ENCODE measurements at places on chromosomes 11 and 22.

DNA sequence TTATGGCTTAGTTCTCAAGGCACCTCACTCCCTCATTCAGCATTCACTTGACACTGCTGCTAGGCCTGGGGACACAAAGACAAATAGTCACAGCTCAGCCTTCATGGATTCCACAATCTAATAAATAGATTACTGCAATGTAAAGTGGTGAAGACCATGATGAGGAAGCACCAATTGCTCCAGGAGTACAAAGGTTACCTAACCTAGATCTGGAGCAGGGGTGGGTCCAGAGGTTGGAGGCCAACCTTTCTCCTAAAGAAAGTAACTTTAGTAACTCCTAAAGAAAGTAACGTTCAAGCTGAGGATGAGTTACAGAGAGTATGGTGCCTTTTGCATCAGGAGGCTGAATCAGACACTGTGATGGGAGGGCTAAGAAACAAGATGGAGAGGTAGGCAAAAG is 4.1 kb downstream of the TRIM3 start:
- no peak for DNase-seq

DNA sequence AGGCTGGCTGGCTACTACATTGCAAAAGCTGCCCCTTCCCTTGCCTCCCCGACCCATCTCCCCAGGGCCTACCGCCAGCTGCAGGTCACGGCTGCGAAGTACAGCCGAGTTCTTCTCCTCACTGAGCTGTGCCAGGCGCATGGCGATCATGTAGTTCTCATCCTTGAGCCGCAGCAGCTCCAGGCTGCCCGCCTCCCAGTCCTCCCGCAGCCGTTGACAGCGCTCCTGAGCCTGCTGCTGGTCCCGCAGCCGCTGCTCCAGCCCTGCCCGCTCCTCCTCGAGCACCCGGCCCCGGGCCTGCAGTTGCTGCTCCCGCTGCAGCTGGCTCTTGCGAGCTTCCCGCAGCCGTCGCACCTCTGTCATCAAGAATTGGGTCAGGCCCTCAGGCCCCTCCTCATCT is 3.3 kb downstream of the CARD10 start:
- DNase-seq: no peak

DNA sequence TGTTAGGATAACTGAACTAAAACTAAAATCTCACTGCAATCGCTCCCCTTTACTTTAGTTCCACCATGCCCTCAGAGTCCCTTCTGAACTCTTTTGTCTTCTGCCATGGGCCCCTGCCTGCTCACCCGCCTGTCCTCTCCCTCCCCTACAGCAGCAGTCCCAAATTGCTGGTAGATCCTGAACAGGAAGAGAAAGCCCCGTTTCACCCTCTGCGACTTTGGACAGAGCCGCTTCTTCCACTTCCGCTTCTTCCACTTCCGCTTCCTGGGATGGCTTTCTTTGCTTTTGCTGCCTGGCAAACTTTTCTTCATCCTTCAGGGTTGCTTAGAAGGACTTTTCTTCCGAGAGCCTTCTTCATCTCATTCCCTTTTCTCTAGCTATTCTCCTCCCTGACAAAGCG is 35.7 kb upstream of the TLCD5 start:
- no peak for DNase-seq

- DNase-seq: no peak
These were observed 42.1 kb downstream of the CLMP start for GRCh38 chr11:123152951-123153350.

GRCh38 chr11:34344410-34344767 is 13.4 kb downstream of the ABTB2 start:
- DNase-seq: no peak

DNA sequence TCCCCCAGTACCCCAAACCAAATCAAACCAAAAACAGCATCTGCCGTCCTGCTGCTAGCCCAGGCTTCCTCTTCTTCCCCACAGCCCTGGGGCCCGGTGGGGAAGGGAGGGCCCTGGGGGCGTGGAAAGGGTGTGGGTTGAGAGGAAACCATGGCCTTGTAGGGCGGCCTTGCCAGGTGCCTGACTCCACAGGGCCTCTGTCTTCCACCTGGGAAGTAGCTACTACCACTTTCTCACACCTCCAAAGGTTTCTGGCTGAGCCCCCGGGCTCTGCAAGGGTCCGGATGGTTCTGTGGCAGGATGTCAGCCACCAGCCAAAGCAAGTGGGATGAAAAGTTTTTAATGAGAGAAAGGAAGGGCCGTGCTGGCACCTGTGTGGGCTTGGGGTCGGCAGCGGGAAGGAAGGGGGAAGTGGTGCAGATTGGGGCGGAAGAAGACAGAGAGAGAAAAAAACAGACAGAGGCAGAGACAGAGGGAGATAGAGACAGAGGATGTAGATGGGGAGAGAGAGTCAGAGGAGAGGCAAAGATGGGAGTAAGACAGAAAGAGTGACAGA is 10.5 kb downstream of the TPST2 start:
- DNase-seq: no peak

DNA sequence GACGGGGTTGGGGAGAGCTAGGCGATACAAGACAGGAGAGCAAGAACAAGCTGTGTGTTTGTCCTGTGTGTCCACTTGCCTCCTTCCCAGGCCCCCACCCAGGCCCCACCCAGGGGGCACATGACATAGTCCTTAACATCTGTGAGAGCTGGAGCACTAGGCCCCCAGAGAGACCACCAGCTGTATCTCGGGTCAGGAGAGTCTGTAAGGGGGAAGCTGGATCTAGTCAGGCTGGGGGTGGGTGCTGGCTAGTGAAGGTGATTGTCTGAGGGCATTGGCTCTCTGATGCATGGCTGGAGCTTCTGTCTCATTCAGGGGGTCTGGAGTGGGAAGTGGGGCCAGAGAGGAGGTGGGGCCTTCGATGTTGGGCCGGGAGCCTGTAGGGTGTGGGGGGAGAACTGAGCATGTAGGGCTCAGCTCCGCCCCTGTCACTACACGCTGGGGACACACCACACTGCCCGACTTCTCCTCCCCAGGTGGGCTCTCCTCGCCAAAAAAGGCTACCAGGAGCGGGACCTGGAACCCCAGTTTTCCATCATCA is 571 bp downstream of the P2RX6 start:
- no peak for DNase-seq

Measured in glomerular endothelial cell (primary cell).